ENCODE measurements at places on chromosomes 7 and 10. TPM values are rescaled to one million over a fixed set of nuclear protein-coding genes. Genes with fewer than 3 reads are reported as not detected.

The SEC61G gene
- total RNA-seq = 177 TPM

The KLLN gene
- 0.23 TPM for total RNA-seq

The KCP gene
- 3.4 TPM for total RNA-seq

The DLX6 gene
- total RNA-seq = not detected

The ARHGEF5 gene
- 17.7 TPM for total RNA-seq

The MEOX2 gene
- not detected for total RNA-seq

The PLEKHS1 gene
- not detected for total RNA-seq

The GLRX3 gene
- total RNA-seq = 98.1 TPM

The CRPPA gene
- 0.75 TPM for total RNA-seq

The LAMB1 gene
- 74.3 TPM for total RNA-seq

GRCh38 chr7:36283711-36284130 lies 105.9 kb upstream of the ANLN start:
- H3K27me3 ChIP-seq = no peaks in the 10 kb centered on the region
- peaks cover 63% of the 10 kb centered on the region for H3K4me1 ChIP-seq
- H3K4me3 ChIP-seq = no peak overlapping the region
- DNase-seq = no peak

DNA sequence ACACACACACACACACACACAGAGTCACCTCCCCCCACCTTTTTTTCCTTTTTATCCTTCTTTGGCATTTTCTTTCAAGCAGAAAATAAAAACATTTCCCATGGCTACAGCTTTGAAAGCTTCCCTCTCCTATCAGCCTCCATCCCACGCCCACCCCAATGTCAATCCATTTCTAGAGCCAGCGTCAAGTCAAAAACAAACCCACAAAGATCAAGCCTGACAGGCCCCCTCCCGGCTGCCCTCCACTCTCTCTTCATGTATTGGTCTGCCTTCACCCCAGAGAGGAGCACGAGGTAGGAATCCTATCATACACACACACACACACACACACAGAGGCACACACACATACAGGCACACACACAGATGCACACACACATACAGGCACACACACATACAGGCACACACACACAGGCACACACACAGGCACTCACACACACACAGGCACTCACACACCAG lies 8.0 kb upstream of the TNRC18 start:
- H3K27me3 ChIP-seq = no peaks in the 10 kb centered on the region
- no peaks in the 10 kb centered on the region for H3K36me3 ChIP-seq
- H3K4me1 ChIP-seq = peaks cover 24% of the 10 kb centered on the region
- no peak overlapping the region for H3K27ac ChIP-seq
- DNase-seq = no peak

DNA sequence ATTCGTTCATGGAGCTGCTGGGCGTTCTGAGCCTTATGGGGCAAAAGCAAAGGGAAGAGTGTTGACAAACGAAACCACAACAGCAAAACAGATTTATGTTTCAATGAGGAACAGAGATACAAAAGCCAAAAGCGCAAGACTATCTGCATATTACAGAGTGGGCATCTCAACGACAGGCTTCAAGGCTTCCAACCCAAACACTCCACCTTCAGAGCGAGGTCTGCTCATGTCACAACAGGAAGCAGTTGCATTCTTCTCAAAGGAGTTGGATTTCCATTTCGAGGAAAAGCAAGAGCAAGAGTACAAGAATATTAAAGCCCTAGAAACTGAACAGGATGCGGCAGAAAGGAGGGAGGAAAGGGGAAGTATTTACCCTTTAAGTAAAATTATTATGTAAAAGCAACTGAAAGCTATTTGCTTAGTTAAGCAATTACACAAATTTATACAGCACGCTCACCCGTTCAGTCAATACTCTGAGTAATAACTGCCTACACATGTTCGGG lies 189.3 kb downstream of the ELMO1 start:
- H3K27ac ChIP-seq = no peak overlapping the region
- no peaks in the 10 kb centered on the region for H3K27me3 ChIP-seq
- H3K4me1 ChIP-seq = no peaks in the 10 kb centered on the region
- no peak overlapping the region for H3K4me3 ChIP-seq
- no peak for DNase-seq

- no peak within 1 kb of the TSS for H3K27ac ChIP-seq
- DNase-seq = no peak
- H3K36me3 ChIP-seq = no peaks in the 10 kb centered on the region
- peak within 1 kb of the TSS; percentile 59 for H3K4me3 ChIP-seq
- H3K4me1 ChIP-seq = peaks cover 3% of the 10 kb centered on the region
These were observed at the start of gene NKX1-2 for GRCh38 chr10:124450012-124450782. TSS of gene NKX1-2 (minus strand) at chr10:124450035. CDS start at chr10:124449943, 92 bp downstream.

DNA sequence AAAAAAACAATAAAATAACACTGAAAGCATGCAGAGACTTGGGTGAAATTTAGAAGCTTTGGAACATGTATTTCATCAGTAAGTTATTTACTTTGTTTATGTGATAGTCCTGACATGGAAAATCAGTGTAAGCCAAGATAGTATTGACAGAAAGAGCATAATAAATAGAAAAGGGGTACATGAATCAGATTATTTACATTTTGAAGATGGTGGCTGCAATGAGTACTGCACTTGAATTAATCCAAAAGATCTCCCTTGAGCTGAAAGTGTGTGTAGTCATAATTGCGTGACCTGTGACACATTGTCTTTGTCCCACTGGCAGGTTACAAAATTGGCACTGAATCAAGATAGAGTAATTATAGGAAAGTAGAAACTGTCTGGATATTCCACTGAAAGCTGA lies 562.9 kb downstream of the GFRA1 start:
- H3K4me1 ChIP-seq = no peaks in the 10 kb centered on the region
- DNase-seq = no peak
- H3K27ac ChIP-seq = no peak overlapping the region
- H3K27me3 ChIP-seq = no peaks in the 10 kb centered on the region
- no peaks in the 10 kb centered on the region for H3K36me3 ChIP-seq

DNA sequence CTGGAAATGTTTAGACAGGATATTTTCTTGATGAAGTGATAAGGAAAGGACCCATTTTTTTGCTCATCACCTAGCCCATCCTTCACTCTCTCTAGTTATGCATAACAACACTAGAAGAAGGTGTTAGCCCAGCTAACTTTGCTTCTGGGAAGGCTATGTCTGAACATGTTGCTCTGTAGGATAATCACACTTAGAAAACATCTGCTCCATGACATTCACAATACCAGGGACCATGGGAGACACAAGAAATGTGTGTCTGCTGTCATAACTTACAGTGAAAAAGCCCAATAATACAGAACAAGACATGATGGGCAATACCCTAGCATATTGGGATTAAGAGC lies 13.9 kb upstream of the ZNF282 start:
- no peak overlapping the region for H3K27ac ChIP-seq
- DNase-seq = no peak
- H3K4me1 ChIP-seq = no peaks in the 10 kb centered on the region
- H3K27me3 ChIP-seq = no peaks in the 10 kb centered on the region
- H3K4me3 ChIP-seq = no peak overlapping the region

GRCh38 chr10:71351628-71352319 lies 32.7 kb downstream of the SLC29A3 start:
- H3K27me3 ChIP-seq = no peaks in the 10 kb centered on the region
- H3K4me1 ChIP-seq = peaks cover 17% of the 10 kb centered on the region
- no peak overlapping the region for H3K27ac ChIP-seq

DNA sequence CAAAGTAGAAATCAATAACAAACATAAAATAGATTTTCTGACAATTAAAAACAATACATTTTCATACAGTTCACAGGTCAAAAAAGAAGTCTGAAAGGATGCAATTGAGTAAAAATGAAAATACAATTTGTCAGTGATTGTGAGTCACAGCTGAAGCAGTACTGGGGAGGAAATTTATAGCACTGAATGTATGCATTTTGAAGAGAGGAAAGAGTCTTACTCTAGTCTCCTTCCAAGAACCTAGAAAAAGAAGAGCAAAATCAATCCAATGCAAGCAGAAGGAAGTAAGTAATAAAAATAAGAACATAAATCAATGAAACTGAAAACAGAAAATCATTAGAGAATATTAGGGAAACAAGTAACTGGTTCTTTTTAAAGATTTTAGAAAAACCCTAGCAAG lies 507.2 kb upstream of the IGFBP3 start:
- H3K4me1 ChIP-seq = peaks cover 15% of the 10 kb centered on the region
- H3K4me3 ChIP-seq = no peak overlapping the region
- H3K36me3 ChIP-seq = no peaks in the 10 kb centered on the region
- no peak for DNase-seq
- H3K27me3 ChIP-seq = no peaks in the 10 kb centered on the region

- H3K36me3 ChIP-seq = no peaks in the 10 kb centered on the region
- H3K27ac ChIP-seq = no peak overlapping the region
- H3K4me1 ChIP-seq = no peaks in the 10 kb centered on the region
- no peak overlapping the region for H3K4me3 ChIP-seq
- H3K27me3 ChIP-seq = peaks cover 21% of the 10 kb centered on the region
These were observed 589.8 kb downstream of the DNAJB6 start for GRCh38 chr7:157926521-157927150.

GRCh38 chr7:112572669-112573301 lies 92.0 kb downstream of the LSMEM1 start:
- no peaks in the 10 kb centered on the region for H3K36me3 ChIP-seq
- H3K4me3 ChIP-seq = no peak overlapping the region
- H3K27me3 ChIP-seq = peaks cover 13% of the 10 kb centered on the region
- DNase-seq = peak; percentile 83

DNA sequence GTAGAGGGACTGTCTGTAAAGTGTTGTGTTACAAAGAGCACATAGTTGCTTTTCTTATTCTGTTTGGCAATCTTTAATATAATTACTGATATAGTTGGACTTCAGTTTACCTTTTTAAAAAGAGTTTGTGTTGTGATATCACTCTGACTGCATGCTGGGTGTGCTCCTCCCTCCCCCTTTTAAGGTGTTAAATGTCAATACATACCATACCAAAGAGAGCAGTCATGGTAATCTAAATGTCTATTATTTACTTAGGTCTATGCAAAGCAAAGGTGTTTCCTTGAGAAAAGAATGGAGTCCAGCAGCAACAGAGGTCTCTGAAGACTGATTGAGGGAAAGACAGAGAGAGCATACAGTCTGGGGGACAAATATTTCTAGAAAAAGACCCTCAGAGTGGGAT lies 275.1 kb upstream of the NRP1 start:
- H3K36me3 ChIP-seq = peaks cover 5% of the 10 kb centered on the region
- peak; percentile 98 for DNase-seq
- peaks cover 19% of the 10 kb centered on the region for H3K4me1 ChIP-seq
- no peaks in the 10 kb centered on the region for H3K27me3 ChIP-seq

- no peak overlapping the region for H3K4me3 ChIP-seq
- H3K27ac ChIP-seq = no peak overlapping the region
- no peaks in the 10 kb centered on the region for H3K27me3 ChIP-seq
- DNase-seq = no peak
- peaks cover 6% of the 10 kb centered on the region for H3K36me3 ChIP-seq
These were observed 10.6 kb downstream of the ZC3HC1 start for GRCh38 chr7:130040576-130040975.

DNA sequence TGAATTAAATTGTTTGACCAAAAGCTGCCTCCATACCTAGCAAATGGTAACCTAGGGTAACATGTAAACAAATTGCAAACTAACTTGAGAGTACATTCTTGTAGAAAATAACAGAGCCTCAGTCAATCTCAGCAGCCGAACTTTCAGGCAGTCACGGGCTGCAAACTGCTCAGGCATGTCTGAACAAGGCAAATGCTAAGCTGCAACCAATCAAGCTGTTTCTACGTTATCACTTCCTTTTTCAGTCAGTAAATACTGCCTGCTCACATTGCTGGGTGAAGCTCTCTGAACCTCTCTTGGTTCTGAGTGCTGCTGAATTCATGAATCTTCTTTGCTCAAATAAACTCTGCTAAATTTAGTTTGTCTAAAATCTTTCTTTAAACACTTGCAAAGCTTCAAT lies 1212.4 kb downstream of the SORCS1 start:
- H3K27ac ChIP-seq = no peak overlapping the region
- no peaks in the 10 kb centered on the region for H3K36me3 ChIP-seq
- 0 out of 2 replicates have a peak, but pooled peaks cover 5% of the 10 kb centered on the region for H3K4me1 ChIP-seq
- no peak overlapping the region for H3K4me3 ChIP-seq
- H3K27me3 ChIP-seq = 0 out of 2 replicates have a peak, but pooled peaks cover 11% of the 10 kb centered on the region

DNA sequence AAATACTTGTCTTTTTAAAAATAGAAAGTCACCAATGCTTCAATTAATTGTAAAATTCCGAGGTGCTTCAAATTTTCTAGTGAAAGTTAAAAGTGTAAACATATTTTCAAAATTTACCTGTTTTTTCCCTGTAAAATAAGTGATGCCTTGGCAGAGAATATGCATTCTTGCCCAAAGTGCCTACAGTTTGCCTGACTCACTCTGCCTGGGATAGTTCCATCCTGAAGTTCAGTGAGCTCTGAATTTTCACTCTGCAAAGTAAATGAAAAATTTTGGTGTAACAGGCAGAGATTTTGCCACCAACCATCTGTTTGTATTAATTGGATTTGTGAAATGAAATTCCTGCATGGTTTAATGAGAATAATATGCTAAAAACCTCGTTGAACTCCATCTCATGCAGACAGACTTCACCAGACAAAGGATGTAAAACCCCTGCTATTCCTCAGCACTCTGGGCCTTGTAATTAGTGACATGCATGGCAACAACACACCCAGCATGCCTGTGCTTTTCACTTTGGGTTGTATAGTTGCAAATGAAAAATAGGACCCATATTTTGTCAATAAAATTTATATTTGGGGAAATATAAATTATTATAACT lies 117.4 kb upstream of the GNAI1 start:
- no peak overlapping the region for H3K4me3 ChIP-seq
- no peaks in the 10 kb centered on the region for H3K27me3 ChIP-seq
- H3K4me1 ChIP-seq = peaks cover 12% of the 10 kb centered on the region
- no peak overlapping the region for H3K27ac ChIP-seq
- H3K36me3 ChIP-seq = no peaks in the 10 kb centered on the region

- no peaks in the 10 kb centered on the region for H3K4me1 ChIP-seq
- no peaks in the 10 kb centered on the region for H3K27me3 ChIP-seq
- H3K27ac ChIP-seq = no peak overlapping the region
- no peaks in the 10 kb centered on the region for H3K36me3 ChIP-seq
- no peak overlapping the region for H3K4me3 ChIP-seq
These were observed 183.5 kb downstream of the CREB5 start for GRCh38 chr7:28595801-28596200.

DNA sequence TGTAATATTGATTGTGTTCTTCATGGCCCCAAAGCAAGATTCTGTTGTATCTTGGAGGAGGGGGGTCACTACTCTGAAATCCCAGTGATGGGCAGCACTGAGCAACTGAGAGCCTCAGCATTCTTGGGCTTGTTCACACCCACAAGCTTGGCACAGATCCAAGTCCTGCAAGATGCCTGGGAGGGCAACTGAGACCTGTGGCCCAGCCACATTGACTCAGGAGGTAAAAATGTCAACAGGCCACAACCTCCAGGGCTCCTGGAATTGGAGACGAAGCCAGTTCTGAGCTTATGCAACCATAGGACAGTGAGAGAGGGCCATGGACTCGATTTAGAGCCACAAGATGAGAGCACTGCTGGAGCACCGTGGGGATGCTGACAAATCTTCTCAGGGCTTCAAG lies 3.1 kb upstream of the DOCK1 start:
- H3K4me1 ChIP-seq = peaks cover 36% of the 10 kb centered on the region
- no peaks in the 10 kb centered on the region for H3K36me3 ChIP-seq
- no peak overlapping the region for H3K4me3 ChIP-seq
- peak; percentile 80 for DNase-seq

GRCh38 chr7:142556740-142557139 lies 192.5 kb upstream of the PRSS1 start:
- no peaks in the 10 kb centered on the region for H3K36me3 ChIP-seq
- H3K4me1 ChIP-seq = peaks cover 62% of the 10 kb centered on the region
- no peaks in the 10 kb centered on the region for H3K27me3 ChIP-seq
- peak overlapping the region; percentile 78 for H3K27ac ChIP-seq
